ENCODE measurements at places on chromosomes 6 and 20.

DNA sequence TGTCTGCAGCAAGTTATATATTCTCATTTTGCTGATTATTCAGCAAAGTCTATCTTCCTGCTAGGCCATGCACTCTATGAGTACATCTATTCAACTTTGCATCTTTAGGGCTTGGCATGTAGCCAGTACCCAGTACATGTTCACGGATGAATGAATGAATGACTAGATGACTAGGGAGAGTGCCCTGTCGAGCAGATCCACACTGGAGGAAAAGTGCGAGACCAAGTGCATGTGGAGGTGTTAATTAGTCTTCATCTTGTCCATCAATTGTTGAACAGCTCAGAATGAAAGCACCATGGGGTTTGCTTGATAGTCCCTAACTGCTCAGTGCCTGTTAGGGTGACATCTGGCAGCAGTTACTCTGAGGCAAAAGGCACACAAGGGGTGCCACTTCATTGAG is 30.4 kb downstream of the TM9SF4 start:
- DNase-seq, result no peak

GRCh38 chr20:64185276-64185900 is 21.1 kb downstream of the MYT1 start:
- DNase-seq, result no peak

DNA sequence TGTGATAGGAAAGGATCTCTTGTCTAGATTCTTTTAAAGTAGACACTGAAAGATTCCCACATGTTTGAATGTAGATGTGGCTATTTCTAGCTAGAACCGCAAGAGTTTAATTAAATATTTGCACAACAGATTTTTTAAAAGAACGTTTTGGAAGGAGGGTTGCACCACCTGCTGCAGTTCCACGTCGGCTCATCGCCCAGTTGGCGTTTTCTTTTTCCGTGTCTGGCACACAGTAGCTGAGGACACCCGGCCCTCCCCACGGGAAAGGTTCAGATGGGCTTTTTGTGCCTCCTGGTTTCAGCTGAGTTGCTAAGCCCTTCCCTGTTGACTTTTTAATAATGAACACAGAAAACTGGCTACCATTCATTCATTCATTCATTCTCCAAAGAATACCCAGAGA is 41.8 kb upstream of the DOK5 start:
- DNase-seq, result no peak

DNA sequence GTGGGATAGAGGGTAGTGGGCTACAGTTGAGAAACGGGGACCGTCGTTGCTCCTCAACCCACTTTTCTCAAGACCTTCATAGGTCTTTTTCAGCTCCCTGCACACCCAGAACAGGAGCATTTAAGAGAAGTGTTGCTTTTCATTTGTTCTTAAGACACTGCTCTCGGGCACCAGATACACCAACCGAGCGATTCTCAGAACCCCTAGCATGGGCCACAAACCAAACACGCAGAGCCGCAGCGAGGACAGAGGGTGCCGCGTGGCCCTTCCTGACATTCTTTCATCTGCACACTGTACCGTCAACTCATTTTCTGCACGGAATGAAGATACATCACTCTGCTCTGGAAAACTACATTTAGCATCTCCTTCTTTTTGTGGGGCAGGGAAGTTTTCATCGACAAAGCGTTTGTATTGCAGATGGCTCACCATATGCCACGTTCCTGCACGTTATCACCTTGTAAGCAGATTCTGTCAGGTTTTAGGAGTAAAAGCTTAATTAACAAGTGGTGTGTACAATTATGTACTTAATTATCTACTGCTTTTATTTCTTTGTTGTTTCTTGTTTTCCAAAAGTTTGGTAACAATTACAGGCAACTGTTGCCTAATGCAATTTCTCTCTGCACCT is 70.4 kb upstream of the MLN start:
- DNase-seq, result no peak

DNA sequence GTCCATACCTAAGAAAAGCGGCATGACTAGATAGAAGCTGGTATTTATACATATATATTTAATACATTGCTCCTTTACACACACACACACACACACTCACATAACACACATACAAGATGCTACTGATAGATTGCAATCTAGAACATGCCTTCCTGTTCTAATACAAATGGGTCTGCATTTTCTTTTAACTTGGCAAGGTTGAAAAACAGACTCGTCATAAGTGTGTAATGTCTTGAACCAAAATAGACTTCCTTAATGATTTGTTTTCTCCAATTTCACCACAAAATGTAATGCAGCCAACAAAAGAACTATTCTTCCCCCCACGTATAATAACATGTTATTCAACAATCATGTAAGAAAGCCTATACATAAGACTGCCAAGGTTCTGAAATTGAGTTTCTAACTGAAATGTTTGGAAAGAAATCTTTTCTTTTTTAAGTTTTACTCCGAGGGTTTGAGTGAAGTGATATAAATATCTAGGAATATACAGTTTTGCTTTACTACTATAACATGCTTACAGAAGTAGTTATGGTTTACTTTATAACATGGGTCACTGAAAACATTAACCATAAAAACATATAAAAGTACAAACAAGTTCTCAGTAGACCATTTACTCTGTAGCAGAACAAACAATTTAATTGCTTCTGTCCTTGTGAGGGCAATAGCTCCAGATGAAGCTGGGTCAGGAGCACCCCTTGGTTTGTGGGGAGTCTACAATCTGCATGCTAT is 207.5 kb downstream of the FOXC1 start:
- no peak for DNase-seq

- DNase-seq, result no peak
Observed at GRCh38 chr6:131430531-131430930, 142.5 kb upstream of the ARG1 start.

DNA sequence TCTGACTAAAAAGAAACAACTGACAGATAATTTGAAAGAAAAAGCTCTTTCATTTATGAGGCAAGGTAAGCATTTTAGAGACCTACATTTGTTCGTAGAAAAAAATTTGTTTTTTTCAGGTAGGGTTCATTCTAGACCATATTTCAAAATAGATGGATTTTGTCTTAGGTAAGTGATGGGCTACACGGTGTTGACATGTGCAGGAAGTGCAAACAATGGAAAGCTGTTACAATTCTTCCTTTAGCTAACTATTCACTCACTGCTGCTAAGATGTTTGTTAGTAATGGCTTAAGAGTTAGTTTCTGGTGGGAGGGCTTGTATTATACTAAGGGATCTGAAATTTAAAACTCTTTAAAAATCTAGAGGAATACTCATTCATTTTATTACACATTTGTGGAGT is 96.7 kb downstream of the CD109 start:
- no peak for DNase-seq

GRCh38 chr20:43068482-43068881 is 121.2 kb downstream of the PTPRT start:
- DNase-seq, result peak; percentile 25

DNA sequence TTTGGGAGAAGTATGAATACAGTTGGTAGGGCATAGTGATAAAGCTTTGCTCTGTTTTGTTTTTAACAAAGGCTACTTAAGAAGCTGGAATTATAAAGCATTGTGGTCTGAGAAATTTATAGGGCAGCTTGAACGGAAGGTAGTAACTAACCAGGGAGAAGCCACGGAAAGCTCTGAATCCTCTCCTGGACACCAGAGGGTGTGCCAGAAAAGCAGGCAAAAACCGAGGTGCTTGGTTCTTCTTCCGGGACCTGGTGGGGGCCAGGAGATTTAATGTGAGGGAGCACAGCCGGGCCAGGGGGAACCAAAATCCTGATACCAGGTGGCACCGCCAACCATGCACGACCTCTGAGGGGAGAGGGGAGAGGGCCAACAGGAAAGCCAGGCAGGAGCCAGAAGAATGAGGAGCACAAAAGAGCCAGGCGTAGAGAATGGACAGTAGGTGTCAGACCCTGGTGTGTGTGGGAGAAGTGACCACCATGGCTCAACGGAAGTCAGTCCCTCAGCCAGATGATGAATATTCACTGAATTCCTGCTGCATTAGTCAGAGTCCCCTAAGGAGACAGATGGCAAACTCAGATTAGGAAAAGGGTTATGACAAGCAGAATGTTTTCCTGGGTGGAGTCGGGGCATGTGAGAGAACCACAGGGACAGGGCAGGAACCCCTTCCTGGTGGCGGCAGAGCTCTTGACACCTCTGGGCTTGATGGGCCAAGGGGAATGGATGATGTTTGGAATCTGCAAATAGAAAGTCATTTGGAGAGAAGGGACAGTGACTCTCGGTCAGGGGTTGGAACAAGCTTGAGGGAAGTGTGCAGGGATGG is 262.3 kb downstream of the ZNF217 start:
- DNase-seq, result peak; percentile 91

DNA sequence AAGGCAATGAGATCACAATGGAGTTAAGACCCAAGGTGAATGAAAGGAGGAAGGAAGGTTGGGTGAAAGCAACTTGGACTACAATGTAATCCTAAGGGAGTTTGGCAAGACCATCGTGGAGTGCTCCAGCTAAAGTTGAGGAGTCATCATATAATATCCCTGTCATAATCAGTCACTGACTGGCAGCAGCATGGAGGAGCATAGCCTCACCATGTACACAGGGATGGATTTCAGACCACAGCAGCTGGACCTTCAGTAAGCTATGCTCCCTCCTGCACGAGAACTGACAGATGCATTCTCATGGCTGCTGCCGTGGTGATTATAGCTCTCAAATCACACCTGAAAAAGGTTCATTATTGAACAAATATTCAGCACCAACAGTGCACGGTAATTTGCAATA is 43.0 kb downstream of the GOPC start:
- no peak for DNase-seq

DNA sequence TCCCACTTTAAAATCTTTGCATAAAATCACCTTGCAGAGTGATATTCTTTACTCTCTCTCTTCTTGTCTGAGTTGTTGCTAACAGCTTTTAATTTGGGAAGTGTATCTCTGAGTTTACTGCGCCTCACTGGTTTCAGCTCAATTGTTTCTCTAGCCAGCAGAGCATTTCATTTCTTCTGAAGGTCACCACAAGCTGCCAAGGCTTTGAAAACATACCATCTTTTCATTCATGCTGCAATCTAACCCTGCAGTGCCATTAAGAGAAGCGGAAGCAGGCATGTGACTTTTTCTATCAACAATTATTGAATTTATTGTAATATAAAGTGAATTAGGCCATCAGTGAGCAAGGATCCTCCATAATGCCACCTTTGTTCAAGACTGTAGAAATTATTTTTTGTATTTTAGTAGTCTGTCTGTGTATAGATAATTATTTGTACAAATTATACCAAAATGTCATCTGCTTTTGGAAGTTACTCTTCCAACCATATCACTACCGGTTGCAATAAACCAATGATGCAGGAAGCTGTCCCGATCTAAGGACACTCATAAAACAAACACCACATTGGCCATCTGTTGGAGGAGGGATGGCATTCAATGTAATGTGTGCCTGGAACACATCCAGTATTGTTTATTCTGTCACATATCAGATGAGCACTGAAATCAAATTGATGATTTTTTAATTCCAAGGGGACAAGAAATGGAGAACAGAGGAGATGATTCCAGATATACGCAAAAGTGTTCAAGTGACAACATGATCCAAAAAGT is 26.8 kb downstream of the HS3ST5 start:
- no peak for DNase-seq

DNA sequence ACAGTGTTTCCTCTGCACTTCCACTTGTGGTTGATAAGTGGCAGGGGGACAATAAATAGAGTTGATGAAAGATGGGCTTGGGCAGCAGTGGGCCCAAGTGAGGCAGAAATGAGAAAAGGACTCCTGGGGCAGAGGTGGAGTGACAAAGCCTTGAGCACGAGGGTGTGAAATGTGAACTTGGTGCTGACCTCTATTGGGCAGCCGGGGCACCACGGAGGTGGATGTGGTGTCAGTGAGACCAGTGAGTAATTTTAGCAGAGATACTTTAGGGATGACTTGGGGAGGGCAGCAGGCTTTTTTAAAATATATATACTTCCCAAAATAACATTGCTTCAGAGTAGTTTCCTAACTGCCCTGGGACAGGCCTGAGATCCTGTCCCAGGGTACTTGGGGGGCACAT is 30.6 kb upstream of the MYLK2 start:
- DNase-seq, result no peak

- no peak for DNase-seq
Observed at GRCh38 chr6:38572186-38572813, 67.4 kb downstream of the BTBD9 start.

DNA sequence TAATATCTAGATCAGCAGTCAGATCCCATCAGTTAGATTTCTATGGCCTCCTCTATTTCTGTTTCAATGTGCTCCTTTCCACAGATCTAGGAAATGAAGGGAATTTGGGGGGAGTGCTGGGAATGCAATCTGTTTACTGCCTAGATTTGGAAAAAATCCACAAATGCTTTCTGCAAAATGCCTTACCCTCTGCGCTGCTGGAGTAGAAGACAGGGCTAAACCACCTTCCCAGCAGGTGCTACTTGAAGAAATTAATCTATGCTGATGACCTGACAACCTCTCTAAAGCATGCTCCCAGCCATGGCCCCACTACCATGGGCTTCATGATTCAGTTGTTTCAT is 46.2 kb downstream of the LY86 start:
- no peak for DNase-seq

GRCh38 chr6:157667211-157668008 is 155.6 kb upstream of the SNX9 start:
- DNase-seq, result peak; percentile 50

DNA sequence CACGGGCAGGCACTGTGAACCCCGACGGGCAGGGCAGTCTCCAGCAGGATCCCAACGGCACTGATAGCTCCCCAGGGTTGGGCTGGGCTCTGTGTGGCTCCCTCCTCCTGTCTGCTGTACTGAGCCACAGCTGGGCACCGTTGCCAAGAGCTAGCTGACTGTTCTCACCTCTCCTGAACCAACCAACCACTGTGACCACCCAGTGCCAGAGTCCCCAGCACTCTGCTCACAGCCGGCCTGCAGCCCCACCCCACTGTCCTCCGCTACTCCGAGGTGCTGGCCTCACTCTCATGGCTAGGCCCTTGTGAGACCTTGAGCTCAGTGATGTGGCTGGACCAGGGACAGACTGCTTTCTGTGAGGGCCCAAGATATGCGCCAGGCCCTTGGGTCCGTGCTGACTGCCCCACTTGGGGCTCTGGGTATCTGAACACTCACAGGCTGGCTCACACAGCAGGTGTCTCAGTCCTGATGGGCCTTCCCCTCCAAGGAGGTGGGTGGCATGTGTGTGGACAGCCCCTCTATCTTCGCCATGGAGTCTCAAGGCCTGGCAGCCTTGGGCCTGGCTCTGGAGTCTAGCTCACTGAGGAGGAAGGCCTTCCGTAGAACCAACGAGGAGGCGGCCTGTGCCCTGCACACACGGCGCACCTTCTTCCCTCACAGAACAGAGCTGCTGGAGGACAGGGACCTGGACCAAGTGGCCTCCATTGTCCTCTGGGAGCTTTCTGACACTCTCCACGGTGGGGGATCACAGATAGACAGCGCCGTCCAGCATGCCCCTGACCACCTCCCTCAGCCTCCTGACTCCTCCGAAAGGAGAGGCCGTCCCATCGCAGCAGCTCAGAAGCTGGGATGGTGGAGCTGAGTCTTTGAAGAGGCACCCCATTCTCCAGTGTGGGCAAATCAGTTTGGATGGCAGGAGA is 53.5 kb downstream of the TCP11 start:
- no peak for DNase-seq

- no peak for DNase-seq
Observed at GRCh38 chr6:100463630-100464161, 1.0 kb downstream of the SIM1 start.

Measured in SW480 (cell line).